Smooth muscle cell of the pulmonary artery (primary cell): ENCODE measurements at places on chromosomes 1 and 21. TPM values are rescaled to one million over a fixed set of nuclear protein-coding genes. Genes with fewer than 3 reads are reported as not detected.

Gene OR2T33
- not detected in 2 replicates for total RNA-seq

Gene PROK1
- total RNA-seq = not detected in 2 replicates

Gene CITED4
- total RNA-seq = 3.5 and 8.6 TPM in 2 replicates

Gene POFUT2
- 99.7 and 115 TPM in 2 replicates for total RNA-seq

Gene DCDC2B
- total RNA-seq = not detected in 2 replicates

Gene AIRE
- total RNA-seq = 0.03 and 0.07 TPM in 2 replicates

Gene RBP7
- total RNA-seq = 0.26 TPM in 1 of 2 replicates, not detected in the other

Gene TBCE
- total RNA-seq = 19.9 and 22.2 TPM in 2 replicates

Gene HES2
- 0.26 and 0.59 TPM in 2 replicates for total RNA-seq

Gene PTAFR
- total RNA-seq = 0.03 and 0.07 TPM in 2 replicates

Gene RBM11
- total RNA-seq = 0.26 TPM in 1 of 2 replicates, not detected in the other
